ENCODE measurements at places on chromosomes 1 and 21.

DNA sequence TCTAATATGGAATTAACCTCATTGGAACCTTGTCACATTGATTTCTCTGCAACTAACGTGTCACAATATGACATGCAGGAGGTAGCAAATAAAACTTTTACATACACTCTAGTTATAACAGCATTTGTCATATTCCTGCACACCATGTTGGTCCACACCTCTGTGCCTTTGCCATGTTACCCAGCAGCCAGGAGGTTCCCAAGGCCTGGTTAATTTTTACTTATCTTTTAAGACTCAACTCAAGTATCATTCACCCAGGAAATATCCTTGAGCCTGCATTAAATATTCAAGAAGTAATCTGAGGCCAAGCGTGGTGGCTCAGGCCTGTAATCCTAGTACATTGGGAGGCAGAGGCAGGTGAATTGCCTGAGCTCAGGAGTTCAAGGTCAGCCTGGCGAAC is 447.2 kb upstream of the NR5A2 start:
- DNase-seq = no peak

DNA sequence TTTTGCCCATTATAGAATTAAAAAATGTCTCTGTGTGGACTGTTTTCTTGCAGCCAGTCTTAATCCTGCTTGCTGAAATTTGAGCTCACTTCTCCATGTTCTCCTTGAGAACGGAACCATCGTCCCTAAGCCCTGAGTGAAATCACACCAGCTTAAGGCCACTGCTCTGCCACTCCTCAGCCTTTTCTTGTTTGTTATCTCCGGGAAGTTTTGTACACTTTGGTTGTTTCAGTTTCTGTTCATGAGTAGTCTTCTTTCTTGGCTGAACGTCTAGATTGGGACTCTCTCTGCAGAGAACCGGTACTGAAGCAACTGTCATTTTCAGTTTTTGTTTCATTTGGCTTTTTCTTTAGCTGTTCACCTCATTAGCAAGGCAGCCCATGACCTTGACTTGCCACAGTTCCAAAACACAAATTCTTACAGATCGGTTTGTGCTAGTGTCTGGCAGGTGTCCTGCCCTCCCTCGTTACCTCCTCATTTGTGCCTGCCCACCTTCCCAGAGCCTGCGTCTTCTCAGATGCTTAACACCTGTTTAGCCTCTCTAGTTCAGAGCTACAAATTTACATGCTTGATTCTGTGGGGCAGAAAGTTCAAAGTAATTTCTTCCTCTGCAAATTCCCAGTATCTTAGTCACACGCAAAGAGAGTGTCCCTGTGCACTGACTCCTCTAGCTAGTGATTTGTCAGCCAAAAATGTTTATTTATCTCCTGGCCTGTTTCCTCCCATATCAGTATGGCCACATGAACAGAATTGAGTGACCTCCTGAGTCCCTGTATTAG is 12.4 kb downstream of the PSEN2 start:
- DNase-seq = no peak

DNA sequence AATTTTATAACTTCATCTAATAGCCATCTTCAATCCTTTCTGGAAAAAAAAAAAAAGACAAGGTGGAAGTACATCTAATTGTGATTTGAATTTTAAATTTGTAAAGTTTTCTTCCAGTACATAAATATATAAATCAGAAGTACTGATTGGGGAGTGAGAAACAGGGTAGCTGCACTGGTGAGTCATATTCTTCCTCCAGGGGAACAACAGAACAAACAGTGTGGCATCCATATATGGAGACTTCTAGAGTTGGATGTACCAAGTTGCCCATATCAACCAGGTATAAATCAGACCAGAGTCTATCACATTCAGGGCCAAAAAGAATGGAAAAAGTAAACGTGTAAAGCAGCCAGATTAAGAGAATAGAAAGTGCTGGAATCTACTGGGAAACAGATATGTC is 66.0 kb upstream of the NRIP1 start:
- DNase-seq = no peak

GRCh38 chr1:222084996-222085395 is 343.1 kb upstream of the DUSP10 start:
- DNase-seq = no peak

- no peak for DNase-seq
Measured at GRCh38 chr1:197341626-197342025, 73.6 kb downstream of the CRB1 start.

GRCh38 chr1:25537153-25537831 is 6.1 kb upstream of the LDLRAP1 start:
- no peak for DNase-seq

DNA sequence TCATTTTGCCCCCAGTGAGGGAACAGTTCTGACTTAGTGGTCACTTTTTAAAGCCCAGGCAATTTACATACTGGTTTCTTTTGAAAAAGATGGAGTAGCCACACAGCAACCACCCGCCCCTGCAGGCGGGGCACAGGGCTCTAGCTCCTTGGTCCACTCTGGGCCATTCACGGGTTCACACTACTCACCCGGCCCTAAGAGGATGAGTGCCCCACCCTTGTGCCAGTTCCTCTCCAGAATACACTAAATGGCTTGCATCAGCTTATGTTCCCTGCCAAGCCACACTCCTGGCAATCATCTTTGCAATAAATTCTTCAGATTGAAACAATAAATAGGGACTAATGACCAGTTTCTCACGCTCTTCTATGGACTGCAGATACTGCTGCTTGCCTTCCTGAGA is 15.7 kb upstream of the ATP13A2 start:
- DNase-seq = no peak
